ENCODE measurements at places on chromosomes 5 and 9.

DNA sequence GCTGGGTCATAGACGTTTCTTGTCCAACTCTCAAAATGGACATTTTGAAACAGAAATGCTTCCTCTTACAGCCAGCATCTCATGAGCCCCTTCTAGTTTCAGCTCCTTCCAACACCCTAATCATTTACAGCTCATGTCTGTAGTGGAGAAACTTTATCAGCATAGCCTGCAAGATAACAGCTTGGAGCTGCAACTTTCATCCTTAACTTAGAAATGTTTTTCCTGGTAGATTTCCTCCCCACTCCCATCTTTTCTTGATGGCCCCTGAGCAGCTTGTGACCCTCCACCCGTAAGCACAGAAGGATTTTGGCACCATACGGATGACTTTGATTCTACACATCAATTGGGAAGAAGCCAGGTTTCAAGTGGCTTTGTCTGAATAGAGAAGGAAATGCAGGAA is 53.5 kb upstream of the TGFBR1 start:
- DNase-seq, result no peak

DNA sequence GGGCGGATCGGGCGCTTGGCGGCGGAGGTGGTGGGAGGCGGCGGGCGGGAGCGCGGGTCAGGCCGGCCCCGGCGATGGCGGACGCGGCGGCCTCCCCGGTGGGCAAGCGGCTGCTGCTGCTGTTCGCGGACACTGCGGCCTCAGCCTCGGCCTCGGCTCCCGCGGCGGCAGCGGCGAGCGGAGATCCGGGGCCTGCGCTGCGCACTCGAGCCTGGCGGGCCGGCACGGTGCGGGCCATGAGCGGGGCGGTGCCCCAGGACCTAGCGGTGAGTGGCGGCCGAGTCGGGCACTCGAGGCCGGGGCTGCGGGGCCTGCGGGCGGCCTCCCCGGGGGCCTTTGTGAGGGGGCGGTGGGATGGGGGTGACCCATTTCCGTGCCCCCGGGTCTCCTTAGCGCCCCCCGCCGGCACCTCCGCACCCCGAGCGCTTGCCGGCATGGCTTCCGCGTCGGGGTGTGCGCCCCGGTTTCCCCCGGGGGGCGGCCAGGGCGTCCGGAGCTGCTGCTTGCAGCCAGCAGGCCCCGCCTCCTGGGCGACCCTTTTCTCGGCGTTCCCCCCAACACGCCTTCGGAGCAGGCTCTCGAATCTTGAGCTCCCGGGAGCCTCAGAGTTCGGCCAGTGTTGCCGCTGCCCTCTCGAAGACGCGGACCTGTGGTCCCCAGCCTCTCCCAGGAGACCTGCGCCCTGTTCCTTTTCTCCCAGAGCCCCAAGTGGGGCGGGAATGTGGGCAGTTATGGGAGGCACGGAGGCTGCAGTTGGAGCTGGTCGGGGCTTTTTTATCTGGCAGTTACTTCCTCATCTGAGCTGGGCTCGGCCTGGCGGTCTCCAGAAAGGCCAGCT is 456 bp downstream of the KDM3B start:
- no peak for DNase-seq

- no peak for DNase-seq
Measured at GRCh38 chr9:98363644-98364043, 108.2 kb upstream of the TBC1D2 start.

- no peak for DNase-seq
Measured at GRCh38 chr5:1948663-1949191, 66.0 kb upstream of the IRX4 start.

DNA sequence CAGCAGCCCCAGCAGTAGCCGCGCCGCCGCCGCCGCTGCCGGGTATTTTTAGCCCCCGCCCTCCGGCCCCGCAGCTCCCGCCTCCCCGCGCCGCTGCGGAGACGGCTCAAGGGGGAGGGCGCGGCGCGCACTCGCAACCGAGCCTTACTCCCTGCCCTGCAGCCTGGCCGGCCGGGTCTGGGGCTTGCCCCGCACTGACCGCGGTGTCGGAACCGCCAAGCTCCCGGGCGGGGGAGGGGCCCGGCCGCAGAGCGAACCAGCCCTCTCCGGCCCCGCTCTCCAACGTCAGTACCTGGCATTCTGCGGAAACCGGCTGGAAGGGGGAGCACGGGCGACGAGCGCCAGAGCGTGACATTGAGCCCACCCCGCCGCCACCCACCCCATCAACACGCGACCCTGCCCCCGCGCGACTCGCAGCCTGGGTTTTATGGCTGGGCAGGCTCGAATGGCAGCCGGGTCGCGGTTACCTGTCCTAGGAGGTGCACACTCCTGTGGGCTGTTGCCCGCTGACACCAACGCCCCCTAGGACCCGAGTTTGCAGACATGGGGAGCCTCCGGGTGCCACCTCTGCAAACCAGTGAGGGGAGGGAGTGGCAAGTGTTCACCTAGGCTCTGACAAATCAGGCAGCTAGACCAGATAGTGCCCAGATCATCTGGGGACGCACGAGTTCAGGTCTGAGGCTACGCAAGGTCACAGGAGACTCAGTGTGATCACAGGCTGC is at the start of gene ACSL6:
TSS of gene ACSL6 (minus strand) at position 37 of the 722 bp plus-strand sequence. CDS start 105 bp downstream, outside the sequence.
- no peak for DNase-seq

GRCh38 chr5:72154076-72154756 is 46.9 kb downstream of the MAP1B start:
- DNase-seq, result no peak

GRCh38 chr5:137622850-137623249 is 113.0 kb downstream of the KLHL3 start:
- no peak for DNase-seq

- no peak for DNase-seq
Measured at GRCh38 chr9:78320030-78320693, 23.2 kb downstream of the PSAT1 start.

GRCh38 chr9:71638627-71639026 is 129.7 kb downstream of the CEMIP2 start:
- DNase-seq, result no peak

- peak; percentile 19 for DNase-seq
Measured at GRCh38 chr5:141877356-141878185, 639 bp downstream of the PCDH1 start.

GRCh38 chr9:6149315-6149714 is 66.3 kb upstream of the IL33 start:
- no peak for DNase-seq

- peak; percentile 46 for DNase-seq
Measured at GRCh38 chr5:36073595-36074216, 7.0 kb upstream of the UGT3A2 start.

DNA sequence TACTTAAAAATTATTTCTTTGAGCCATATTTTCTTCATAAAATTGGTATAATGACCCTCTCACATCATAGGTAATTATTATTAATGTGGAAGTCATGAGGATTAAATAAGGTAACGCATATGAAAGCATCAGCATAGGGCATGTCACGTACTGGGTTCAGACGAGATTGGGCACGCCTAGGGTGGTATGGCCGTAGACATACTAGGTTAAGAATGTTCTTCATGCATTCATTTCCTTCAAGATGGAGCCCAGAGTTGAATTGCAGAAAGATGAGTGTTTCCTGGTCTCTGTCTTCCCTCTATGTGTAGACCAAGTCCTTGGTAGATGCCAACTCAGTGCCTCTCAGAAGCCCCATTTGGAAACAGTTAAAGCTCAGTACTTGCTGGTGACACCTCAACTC is 174.1 kb upstream of the CLINT1 start:
- DNase-seq, result no peak

- DNase-seq, result peak; percentile 27
Measured at GRCh38 chr9:79471580-79472543, 99.9 kb upstream of the TLE4 start.

DNA sequence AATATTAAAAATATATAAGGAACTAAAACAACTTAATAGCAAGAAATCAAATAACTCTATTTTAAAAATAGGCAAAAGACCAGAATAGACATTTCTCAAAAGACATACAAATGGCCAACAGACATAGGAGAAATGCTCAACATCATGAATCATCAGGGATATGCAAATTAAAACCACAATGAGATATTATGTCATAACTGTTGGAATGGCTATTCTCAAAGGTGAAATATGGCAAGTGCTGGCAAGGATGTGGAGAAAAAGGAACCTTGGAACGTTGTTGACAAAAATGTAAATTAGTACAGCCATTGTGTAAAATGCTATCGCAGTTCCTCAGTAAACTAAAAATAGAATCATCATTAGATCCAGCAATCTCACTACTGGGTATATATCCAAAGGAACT is 468.5 kb downstream of the NFIB start:
- no peak for DNase-seq

- DNase-seq, result no peak
Measured at GRCh38 chr9:125532812-125533594, 174.0 kb downstream of the MAPKAP1 start.

DNA sequence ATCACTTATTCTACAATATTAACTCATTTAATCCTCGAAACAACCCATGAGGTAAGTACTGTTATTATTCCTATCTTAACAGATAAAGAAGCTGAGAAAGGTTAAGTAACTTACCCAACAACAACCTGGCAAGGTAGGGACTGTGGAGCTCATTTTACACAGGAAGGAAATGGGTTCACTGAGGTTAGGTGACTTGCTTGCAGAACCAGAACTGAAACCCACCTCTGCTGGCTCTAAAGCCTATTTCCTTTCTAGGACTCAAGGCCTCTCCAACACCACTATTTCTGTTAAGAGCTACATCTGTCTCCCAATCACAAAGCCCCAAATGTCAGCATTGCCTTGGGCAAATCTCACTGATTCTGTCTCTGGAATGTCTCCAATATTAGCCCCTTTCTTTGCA is 38.9 kb upstream of the IFNK start:
- DNase-seq, result no peak

Data from NCI-H1694 (cell line).